ENCODE measurements at places on chromosomes 7 and 10.
A peak's percentile ranks its signal among the peaks of the same experiment; 100 is the strongest.

- no peak for DNase-seq
Measured at GRCh38 chr10:118563373-118563890, 32.0 kb downstream of the PRLHR start.

GRCh38 chr7:135747366-135747765 is 1.2 kb downstream of the FAM180A start:
- no peak for DNase-seq

- no peak for DNase-seq
Measured at GRCh38 chr10:110901954-110902819, 16.8 kb downstream of the BBIP1 start.

DNA sequence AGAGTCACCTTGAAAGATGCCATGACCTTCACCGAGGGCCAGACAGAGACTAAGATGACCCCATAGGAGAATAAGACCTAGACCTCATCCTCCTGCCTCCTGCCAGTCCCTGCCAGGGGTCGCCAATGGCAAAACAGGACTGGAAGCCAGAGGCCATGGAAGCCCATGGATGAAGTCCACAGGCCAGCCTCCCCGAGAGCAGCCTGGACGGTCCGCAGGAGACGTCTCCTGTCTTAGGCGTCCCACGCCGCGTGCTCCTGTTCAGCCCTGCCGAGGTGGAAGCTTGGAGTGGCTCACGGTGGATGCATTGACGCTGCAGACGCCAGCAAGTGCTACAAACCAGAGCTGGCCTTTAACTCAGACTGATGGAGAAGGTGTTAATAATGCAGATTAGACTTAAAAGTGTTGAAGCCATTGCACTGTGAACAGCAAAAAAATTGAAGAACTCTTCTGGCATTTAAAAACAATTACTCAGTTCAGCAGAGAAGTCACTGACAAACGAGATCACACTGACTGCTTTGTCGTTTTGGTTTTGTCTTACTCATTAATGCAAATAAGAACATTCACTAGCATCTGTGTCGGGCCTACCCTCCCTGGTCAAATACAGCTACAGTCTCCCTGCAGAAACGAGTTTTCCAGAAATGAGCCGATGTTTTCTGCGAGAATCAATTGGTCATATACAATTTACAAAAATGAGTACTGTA is 38.1 kb upstream of the FAM20C start:
- DNase-seq, result no peak

DNA sequence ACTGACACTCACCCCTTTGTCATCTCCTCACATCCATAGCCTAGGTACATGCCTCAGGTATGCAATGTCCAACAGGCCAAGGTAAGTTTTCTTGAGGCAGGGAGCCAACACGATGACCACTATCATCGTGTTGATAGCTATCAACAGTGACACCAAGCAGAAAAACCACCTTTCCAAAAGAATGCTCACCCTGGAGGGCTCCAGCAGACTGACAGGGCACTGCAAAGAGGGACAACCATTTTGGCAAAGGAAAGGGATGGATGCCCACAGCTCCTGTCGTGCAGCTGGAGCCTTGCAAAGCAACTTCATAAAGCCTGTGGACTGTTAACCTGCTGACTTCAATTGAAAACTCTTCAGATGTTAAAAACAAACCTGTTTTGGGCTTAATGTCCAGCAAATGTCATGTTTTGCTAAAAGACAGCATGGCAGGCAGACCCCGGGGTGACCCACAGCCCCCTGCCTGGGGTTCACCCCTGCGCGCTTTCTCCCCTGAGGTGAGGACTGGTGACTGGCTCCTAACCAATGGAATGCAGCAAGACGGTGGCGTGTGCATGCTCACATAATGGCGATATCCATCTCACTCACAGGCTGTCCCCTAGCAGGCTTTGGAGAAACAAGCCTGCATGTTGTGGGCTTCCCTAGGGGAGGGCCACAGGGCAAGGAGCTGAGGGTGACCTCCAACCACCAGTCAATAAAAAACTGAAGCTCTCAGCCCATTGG is 293.8 kb downstream of the TCERG1L start:
- no peak for DNase-seq

DNA sequence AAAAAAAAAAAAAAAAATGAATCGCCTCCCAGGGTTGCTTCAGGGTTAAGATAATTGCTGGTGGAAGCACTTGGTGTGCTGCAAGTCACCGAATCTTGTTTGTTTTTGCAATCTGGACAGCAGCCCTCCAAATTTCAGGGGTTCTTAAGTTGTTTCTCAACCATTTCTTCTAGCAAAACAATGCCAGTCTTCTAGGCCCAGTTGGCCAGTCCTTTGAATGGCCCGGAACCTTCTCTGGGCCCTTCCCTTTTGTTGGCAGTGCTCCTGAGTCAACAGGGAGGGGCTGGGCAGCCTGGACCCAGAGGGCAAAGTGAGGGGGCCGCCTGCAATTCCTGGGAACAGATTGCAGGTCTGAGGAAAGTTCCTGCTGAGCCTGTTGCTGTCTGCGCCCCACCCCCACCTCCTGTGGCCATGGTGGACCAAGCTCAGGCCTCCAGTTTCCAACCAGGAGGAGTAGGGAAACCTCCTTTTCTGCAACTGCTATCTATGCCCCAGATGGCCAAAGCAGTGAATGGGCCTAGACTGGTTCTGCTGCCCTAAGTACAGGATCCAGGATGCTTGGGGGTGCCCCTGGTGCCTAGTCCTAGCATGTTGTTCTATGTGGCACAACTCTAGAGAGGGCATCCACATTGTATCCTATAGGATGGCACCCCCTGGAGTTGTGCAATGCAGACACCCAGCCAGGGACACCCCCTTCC is 31.4 kb upstream of the PDCD4 start:
- DNase-seq, result no peak

- DNase-seq, result no peak
Measured at GRCh38 chr7:149690688-149691446, 82.5 kb downstream of the ZNF467 start.

DNA sequence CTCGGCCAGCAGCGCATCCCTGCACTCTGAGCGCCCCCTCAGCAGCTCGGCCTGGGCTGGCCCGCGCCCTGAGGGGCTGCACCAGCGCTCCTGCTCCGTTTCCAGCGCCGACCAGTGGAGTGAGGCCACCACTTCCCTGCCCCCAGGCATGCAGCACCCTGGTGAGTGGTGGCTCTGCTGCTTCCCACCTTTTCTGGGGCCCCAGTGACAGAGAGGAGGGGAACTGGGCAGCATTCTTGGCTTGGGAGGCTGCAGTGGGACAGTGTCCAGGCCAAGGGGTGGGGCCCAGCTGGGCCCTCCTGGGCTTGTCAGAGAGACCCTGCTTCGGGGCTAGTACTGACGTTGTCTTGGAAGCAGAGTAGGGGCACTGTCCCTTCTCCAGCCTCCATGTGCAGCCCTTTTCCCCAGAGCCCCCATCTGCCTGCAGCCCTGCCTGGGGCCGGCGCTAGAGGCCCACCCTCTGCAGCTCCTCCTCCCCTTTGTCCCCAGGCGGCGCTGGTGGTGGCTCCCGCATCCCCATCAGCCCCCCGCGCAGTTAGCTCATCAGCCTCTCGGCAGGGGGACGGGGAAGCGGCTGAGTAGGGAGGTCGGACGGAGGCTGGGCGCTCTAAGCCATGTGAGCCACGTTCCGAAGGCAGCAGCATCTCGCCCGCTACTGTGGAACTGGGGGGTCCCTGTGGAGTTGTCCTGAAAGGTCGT is 29.2 kb downstream of the GBX1 start:
- no peak for DNase-seq

- DNase-seq, result no peak
Measured at GRCh38 chr10:29647478-29647877, 12.7 kb upstream of the SVIL start.

- DNase-seq, result no peak
Measured at GRCh38 chr7:134307320-134307719, 9.4 kb downstream of the SLC35B4 start.

- no peak for DNase-seq
Measured at GRCh38 chr10:133316266-133316665, 7.6 kb downstream of the ZNF511 start.

DNA sequence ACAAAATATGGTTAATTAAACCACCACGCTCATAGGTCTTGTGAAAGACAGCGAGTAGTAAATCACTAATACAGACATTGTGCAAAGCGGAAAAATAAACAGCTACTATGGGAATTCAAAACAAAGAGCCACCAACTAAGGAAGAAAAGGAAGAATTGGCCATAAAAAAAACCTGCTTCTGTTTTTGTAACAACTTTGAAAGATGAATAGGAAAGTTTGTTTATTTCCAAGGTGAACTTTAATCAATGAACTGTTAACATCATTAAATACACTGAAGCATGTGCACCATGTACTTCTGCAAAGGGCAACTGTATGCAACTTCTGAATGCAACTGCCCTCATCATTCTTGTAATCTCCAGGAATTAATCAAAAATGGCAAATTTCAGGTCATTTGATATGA is 651.1 kb downstream of the PARD3 start:
- no peak for DNase-seq

DNA sequence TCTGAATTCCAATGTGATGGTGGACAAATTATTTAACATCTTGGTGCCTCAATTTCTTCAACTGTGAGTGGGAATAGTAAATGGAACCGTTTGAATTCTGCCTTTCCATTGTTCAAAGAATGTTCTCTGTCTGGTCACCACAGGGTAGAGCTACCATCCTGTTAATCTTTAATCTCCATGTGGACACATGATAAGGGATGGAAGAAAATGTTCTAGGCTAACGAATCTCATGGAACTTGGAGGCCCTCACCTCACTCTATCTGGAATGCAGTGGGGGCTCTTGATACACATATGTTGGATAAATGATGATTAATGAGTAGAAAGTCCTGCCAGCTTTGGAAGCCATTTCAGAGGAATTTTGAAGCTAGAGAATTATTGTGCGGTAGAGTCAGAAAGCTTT is 118.5 kb upstream of the HABP2 start:
- no peak for DNase-seq

DNA sequence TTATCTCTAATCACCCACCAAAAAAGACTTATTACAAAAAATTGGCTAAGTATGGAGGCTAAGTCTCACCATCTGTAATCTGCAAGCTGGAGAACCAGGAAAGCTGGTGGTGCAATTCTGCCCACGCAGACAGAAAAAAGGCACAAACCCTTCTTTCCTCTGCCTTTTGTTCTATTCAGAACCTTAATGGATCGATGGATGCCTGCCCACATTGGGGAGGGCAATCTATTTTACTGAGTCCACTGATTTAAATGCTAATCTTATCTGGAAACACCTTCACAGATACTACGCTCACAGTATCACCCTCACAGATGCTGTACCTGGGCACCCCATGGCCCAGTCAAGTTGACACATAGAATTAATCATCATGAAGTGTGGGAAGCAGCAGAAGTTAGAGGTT is 10.2 kb downstream of the IGFBP3 start:
- no peak for DNase-seq

DNA sequence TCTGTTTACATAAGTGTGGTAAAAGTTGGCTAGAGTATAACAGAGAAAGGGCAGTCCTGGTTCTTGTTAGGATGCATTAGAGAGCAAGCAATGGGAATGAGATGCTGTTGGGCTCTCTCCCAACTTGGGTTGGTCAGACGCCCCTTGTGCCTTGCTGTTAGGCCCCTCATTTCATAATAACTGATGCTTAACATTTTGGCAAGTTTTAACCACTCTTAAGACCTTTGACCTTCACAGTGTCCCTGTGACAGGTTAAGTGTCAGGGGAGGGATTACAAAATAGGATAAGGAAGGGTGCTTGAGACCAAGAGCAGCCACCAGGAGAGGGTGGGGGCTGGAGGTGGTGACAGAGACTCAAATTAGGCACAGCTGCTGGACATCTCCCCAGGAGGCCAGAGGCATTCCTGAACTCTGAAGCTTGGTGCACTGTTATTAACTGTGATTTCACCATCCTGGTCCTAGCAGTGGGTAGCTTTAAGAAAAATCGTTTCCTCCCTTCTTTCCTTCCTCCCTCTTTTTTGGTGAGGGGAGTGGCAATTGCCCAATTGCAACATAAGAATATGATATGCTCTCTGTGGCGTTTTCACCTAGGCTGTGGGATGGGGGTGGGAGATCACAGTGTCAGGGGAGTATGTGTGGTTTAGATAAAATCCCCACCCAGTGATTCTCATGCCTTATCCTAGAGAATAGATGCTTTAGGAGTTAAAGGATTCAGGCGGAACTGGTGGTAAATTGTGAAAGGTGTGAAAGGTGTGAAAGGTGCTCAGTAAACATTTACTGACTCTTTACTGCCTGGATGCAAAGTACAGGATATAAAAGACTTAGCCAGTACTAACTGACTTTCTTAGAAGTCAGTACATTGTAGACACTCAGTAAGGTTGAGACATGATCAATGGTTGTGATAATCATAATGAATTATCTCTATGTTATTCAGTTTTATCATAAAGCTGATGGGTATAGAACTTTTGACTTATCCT is 270.5 kb downstream of the BICC1 start:
- DNase-seq, result peak; percentile 85

DNA sequence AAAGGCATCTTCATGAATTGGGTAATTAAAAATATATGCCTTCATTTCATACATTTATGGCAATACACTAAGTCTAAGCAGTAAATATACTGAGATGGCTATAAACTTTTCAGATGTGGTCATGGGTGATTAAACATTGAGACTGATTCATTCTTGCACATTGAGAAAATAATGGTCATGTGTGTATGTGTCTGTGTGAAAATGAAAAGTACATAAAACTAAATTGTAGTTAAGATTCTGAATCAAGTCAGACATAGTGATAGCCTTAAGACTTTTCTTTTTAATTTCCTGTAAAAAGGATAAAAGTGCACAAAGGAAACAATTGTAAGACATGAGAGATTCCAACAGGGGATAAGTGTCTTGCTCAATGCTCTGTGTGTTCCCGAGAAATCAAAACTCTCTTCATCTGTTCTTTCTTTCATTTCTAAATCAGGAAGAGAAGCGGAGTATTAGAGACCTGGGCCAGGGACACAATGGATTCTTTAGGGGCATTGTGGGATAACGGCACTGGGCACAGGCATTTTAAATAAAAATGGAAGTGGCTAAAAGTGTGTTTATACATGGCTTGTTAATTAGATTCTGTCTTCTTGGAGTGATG is 69.8 kb upstream of the AGR3 start:
- DNase-seq, result no peak

GRCh38 chr10:86489071-86489810 is 32.4 kb downstream of the WAPL start:
- no peak for DNase-seq

GRCh38 chr10:51718804-51719291 is 19.5 kb upstream of the CSTF2T start:
- peak; percentile 29 for DNase-seq

DNA sequence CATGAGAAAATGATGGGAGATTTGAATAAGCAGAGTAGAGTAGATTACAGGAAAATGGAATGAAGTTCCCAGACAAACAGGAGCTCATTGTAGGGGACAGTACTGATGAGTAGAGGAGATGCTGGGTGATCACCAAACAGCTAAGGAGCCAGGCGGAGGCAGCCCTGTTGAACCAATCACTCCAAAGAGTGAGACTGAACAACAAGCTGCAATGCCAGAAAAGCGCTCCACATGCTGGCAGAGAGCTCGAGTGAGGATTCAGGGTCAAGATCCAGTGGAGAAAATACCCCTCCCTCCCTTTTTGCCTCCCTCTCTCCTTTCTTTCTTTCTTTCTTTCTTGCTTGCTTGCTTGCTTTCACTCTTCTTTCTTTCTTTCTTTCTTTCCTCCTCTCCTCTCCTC is 133.3 kb downstream of the PFKFB3 start:
- no peak for DNase-seq

Measured in AG09319 (cell line).